ENCODE measurements at places on chromosomes 7 and 10.

GRCh38 chr10:101536800-101537199 is 51.3 kb downstream of the POLL start:
- DNase-seq = no peak

DNA sequence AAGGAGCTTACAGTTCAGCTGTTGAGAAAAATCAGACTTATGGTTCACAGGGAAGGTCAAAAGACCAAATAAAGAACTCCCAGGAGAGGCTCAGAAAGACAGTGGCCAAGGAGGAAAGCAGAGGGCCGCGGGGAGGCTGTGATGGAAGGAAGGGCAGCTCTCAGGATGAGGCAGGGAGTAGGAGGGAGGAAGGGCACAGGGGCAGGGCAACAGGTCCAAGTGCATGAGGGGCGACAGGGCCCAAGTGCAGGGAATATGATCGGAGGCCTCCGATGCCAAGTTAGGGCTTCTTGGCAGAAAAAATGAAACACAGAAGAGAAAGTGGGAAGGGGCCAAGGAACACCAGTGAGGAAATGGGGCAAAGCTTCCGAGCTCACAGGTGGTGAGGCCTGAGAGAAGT is 13.4 kb upstream of the PNLIPRP2 start:
- no peak for DNase-seq

- DNase-seq = no peak
Observed at GRCh38 chr10:60663850-60664249, 114.4 kb upstream of the CDK1 start.

GRCh38 chr10:9811601-9812000 is 1206.1 kb upstream of the CELF2 start:
- no peak for DNase-seq

GRCh38 chr7:16463520-16463919 is 2.0 kb downstream of the SOSTDC1 start:
- DNase-seq = no peak

- DNase-seq = no peak
Observed at GRCh38 chr7:105636982-105637381, 55.7 kb upstream of the EFCAB10 start.

DNA sequence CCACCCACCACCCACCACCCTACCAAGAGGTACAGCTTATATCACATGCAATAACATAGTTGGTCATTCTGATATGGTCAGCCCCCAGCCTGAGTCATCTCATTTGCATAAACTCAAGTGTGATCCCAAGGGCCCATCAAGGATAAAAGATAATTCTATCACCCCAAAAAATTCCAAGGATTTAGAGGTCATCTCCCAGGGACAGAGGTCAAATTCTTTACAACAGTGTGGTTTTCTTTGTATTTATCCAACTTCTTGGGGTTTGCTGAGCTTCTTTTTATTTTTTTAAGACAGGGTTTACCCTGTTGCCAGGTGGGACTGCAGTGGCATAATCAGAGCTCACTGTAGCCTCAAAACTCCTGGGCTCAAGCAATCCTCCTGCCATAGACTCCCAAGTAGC is 9.4 kb upstream of the GTPBP10 start:
- no peak for DNase-seq

DNA sequence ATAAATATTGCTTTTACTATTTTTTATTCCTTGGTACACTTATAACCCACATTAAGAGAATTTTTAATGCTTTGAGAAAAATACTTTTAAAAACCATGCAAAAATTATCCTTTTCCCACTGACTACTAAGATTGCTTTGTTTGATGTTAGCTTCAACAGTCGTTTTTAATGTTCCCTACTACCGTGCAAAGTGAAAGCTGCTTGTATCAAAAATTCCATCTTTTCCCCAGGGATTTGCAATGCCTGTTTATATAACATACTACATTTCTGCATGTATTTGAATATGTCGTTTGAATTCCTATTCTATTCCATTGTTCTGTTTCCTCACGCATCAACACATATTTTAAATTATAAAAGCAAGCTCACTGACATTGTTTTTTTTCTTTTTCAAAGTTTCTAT is 54.4 kb downstream of the TFPI2 start:
- no peak for DNase-seq

- DNase-seq = no peak
Observed at GRCh38 chr10:77036993-77037734, 600.4 kb downstream of the KCNMA1 start.

DNA sequence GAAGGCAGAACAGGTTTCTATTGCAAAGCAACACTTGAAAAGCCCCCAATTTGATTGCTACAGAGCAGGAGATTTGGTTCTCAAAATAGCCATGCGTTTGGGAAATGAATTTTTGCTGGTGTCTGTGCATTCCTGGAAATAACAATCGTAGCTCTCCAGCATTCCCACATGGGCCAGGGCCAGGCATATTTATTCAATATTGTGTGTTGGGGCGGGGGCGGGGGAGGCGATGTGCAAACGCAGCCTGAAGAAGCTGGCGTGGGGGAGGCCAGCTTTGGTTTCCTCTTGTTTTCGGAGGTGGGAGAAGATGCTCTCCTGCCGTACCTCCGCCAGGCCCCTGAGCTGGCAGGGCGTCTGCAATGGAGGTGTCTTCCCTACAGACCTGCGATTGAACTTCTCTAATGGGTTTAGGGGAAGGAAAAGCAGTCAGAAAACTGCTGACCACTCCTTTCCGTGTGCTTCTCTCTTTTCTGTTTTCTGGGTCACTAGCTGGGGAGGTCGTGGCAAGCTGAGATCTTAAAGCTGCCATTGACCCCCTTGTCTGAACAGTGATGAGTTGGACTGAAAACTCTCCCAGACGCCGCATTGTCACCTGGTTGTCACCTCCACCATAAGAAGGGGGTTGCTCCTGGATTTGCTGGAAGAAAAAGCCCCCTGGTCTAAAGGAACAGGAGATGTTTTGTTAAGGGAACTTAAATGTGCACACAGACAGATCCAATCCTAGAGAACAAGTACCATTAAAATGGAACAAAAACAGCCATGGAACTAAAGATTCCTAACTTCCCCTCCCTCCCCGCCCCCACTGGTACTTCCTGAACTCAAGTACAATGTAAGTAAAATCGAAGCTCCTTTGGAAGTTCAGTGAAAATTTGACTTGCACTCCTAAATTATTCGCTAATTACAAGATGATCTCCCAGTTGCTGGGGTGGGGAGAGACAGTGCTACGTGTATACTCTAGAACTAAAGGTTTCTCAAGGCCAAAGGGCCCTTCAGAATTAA is 56.4 kb upstream of the HABP2 start:
- DNase-seq = no peak

DNA sequence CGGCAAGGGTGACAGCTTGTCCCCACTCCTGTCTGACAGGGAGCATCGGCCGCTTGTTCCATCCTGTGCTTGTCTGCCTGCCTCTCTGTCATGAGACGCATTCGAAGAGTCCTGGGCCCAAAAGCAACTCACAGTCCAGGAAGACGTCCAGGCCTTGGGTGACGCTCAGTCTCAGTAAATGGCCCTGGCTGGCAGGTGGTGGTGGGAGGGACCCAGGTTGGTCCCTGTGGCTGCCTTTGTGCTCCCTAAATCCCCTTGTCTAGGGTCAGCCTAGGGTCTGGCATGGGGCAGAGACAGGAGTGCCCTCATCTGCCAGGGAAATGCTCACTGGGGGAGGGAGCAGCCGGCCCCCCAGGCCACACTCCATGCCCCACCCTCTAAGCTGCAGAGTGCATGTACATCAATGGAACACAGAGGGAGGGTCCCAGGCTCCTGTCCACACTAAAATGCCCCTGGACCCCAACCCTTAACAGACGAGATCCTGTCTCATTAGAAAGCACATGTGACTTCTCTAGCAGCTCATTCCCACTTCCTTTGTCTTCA is 295.2 kb upstream of the ZNF32 start:
- no peak for DNase-seq

- no peak for DNase-seq
Observed at GRCh38 chr10:59814878-59815277, 61.6 kb upstream of the MRLN start.

DNA sequence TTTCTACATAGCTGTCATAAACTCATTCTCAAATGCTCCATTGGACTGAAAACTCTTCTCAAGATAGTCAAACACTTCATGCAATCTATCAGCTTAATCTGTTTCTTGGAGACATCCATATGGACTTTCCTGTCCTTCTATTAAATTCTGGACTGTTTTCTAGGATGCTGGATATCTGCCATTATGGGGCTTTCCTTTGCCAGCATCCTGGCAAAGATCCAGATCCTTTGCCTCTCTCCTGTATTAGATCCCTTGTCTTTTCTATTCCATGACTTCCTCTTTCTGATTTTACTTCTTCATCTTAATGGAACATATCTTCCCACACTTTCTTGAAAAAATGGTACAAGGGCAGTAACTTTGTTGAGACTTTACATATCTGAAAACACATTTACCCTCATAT is 35.9 kb upstream of the SKAP2 start:
- no peak for DNase-seq

GRCh38 chr7:1536743-1537534 is 6.4 kb downstream of the MAFK start:
- DNase-seq = no peak

All from cortex of kidney (tissue), 1 donor.